ENCODE measurements at places on chromosomes 3 and 15.

- DNase-seq, result no peak
Measured at GRCh38 chr3:143526011-143526545, 322.2 kb downstream of the SLC9A9 start.

DNA sequence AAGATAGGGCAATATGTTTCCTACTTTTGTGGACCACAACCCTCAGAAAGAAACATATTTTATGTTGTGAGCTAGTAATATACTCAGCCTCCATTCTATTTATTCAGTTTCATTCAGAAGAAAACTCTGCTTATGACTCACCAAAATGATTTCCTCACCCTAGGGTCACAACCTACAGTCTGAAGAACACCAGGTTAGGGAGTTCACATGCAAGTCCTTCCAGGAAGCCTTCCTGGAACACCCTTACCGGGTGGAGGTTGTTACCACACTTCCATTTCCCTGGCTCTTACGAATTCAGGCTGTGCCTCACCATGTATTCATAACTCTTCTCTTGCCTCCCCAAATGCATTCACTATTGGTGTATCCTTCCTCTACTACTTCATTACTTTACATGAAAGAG, 228.0 kb upstream of the ADAMTS9 start:
- DNase-seq, result no peak

DNA sequence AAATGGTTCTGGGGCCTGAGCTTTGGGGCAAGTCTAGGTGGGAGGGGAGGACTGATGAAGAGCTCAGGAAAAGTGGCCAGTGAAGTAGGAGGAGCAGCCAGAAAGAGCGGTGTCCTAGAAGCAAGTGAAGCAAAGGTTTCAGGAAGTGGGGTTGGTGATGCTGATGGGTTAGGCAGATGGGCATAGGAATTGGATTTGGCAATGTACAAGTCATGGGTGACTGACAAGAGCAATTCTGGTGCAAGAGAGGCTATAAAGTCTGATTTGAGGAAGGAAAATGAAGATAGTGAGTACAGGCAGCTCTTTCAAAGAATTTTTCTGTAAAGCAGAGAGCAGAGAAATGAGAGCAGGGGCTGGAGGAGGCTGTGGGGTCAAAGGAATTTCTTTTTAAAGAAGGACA, 19.7 kb downstream of the ALPK3 start:
- no peak for DNase-seq

GRCh38 chr15:68315495-68316031, 38.0 kb downstream of the FEM1B start:
- DNase-seq, result no peak
